ENCODE measurements at places on chromosomes 2 and 18.

DNA sequence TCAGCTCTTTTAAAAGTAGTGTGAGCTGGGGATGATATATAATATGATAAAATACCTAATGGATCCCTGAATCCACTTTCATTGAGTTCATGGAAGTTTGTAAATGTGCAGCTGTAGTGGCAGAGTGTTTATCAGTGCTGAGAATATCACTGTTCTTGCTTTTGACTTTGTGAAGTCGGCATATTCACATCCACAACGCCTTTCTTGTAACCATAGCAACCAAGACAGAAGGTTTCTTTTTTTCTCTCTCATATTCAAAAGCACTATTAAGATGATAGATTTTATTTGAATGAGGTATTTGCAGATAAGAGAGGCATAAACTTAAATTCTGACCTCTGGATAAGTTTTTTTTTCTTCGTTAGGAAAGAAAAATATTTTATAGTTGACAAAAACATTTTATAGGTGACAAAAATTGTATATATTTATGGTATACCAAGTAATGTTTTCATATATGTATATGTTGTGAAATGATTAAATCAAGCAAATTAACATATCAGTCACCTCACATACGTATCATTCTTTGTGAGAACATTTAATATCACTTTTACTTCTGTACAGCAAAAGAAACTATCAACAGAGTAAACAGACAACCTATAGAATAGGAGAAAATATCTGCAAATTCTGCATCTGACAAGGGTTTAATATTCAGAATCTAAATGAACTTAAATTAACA is 130.0 kb downstream of the PLCL1 start:
- no peak for DNase-seq

GRCh38 chr2:190575263-190575662 is 40.7 kb upstream of the NEMP2 start:
- no peak for DNase-seq

DNA sequence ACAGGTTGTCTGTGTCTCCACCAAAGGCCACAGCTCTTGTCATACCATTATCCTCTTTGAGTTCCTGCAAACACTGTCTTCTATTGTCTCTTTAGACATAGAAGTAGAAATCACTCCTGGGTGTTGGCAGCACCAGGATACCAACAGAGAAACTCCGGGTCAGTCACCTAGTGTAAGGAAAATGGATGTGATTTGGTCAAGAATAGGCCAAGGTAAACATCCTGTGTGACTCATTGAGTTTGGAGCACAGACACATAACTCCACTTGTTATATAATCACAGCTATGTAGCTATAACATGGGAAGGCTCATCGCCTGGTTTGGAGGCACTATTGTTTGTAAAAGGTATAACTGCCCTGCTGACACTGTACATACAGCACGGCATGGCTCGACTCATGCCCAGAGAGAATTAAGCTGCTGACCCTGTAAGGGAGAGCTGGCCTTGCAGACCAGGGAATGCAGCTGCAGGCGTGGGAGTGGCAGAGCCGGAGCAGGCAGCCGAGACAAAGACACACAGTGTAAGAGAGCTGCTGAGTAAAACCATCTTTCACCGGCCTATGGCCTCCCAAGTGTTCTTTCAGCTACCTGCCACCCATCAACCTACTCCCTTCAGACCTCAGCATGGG is 3.4 kb upstream of the TXNL1 start:
- DNase-seq: no peak

DNA sequence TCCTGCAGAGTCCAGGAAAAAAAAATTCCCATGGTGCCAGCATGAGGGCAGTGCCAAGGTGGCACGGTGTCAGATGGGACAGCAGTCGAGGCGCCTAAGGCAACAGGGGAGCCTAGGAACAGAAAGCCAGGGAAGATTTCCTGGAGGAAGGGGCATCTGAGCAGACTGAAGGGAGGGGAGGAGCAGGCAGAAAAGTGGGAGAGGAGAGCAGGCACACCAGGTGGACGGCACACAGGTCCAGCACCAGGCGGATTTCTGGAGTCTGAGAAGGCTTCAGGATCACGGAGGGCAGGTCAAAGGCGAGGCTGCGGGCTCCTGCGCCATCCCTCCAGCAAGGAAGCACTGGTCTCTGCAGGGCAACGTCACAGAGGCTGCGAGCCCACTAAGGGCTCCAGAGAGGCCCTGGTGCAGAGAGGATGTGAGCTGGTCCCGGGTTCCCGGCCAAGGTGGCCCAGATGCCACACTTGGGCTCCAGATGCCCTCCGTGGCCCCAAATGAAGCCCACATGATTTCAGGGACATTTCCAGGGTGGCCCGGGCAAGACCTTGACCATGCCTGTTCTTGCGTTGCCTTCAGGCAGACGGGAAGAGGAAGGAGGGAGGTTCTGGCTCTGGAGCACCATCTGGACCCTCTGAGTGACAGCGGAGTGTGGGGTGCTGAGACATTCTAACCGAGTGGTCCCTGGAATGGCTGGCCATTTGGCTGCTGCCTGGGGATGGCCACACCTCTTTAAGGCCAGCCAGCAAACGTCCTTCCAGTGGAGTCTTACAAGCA is 4.1 kb downstream of the HS6ST1 start:
- DNase-seq: no peak

DNA sequence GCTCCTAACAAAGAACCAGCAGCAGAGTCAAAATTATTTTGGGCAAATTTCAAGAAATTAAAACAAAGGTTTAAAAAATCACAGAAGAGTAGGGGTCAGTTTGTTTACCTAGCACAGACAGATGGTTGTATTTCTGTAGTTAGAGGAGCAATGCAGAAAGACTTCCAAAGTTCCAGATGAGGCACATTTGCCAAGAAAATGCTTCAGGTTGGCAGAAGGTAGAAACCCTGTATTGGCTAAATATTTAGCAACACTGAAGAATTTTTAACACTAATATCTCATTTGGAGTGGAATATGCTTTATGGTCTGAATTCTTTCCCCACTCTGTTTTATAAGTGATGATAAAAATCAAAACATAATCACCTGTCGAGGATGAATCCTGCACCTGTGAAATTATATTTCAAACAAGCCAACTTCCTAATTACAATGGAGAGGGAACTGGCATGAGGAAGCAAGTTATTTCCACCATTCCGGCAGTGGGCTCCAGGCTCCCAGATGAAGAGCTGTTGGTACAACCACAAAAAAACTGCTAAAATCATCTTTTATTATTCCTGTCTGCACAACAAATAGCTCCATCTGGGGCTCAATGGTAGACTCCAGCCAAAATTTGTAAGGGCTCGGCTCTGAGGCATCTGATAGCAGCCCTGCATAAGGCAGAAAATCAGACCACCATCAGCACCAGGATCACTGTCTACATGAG is 286.5 kb upstream of the REV1 start:
- DNase-seq: no peak

- no peak for DNase-seq
Measured at GRCh38 chr18:78664848-78665247, 314.8 kb upstream of the SALL3 start.

DNA sequence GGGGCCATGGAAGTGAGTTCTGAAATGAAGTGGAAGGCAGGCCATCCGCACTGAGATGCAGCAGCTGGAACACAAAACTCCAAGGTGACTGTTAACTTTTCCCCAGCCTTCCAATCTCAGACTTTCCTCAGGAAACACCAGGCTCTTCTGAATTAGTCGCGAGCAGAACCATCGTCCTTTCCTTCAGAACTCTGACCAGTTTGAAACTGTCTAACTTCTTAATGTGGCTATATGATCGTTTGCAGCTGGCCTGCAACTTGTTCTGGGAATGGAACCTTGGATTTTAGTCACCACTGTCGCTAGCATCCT is 620 bp upstream of the RPL37A start:
- no peak for DNase-seq

GRCh38 chr2:226031647-226032501 is 632.4 kb downstream of the NYAP2 start:
- peak; percentile 24 for DNase-seq

GRCh38 chr2:221477714-221478484 is 94.2 kb downstream of the EPHA4 start:
- DNase-seq: no peak

GRCh38 chr2:99488539-99489062 is 1.2 kb downstream of the REV1 start:
- DNase-seq: no peak

- DNase-seq: no peak
Measured at GRCh38 chr2:182048088-182048487, 62.4 kb downstream of the PPP1R1C start.

- no peak for DNase-seq
Measured at GRCh38 chr2:6986912-6987361, 69.7 kb downstream of the RNF144A start.

DNA sequence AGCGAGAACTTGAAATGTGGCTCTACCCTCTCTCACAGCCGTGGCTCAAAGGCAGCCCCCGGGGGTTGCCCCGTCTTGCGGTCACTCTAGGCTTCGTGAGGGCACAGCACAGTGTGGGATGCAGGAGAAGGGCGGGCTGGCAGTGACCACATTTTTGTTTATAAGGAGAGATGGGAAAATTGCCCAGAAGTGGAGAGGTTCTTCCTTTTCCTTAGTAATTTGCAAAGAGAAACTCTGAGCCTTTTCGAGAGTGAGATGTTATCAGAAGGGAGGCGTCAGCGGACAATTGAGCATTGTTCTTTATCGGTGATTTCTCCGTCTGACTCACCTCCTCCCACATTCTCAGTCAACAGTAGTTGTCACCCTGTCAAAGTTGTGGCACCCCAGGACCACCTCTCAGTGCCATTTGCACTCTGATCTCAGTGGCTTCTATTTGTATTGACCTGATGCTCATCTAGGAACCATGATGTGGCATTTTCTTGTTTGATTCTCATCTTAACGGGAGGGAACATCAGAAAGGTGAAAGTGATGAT is 89.6 kb downstream of the ACAA2 start:
- DNase-seq: no peak

DNA sequence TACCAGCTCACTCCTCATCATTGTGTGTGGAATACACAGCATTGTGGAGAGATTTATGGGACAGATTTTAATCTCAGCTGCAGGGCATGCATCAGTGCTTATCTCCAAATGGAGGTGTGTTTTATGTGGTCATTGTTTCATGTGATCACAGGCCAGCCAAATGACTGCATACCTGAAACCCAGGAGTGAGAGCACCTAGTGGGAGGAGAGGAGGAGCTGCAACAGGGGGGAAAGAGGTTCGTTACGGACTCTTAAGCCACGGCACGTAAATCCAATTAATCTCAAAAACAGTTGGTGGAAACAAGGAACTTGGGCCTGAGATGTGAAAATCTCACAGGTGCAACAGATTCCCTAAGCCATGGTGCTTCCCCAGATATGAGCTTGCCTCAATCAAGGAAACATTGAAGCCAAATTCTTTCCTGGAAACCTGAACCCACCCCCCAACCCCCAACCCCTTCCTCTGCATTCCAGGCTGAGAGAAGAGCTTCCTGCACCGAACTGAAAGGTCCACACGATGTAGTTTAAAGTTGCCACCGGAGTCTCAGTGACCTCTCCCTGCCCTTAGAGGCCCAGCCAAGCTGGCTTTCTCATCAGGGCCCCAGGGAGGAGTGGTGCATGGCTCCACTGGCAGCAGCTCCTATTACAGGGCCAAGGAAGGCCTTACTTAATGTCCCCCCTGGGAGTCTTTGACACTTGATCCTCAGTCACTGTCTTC is 167.4 kb downstream of the C1D start:
- DNase-seq: no peak

DNA sequence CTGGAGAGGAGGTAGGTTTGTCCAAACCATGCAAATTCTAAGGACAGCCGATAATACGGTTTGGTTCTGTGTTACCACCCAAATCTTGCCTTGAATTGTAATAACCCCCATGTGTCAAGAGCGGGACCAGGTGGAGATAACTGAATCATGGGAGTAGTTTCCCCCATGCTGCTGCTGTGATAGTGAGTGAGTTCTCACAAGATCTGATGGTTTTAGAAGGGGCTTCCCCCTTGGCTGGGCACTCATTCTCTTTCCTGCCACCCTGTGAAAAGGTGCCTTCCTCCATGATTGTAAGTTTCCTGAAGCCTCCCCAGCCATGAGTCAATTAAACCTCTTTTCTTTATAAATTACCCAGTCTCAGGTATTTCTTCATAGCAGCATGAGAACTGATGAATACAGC is 295.2 kb downstream of the NBAS start:
- DNase-seq: no peak

Data from stimulated activated CD4-positive, alpha-beta T cell treated with anti-CD3 and anti-CD28 coated beads, Interleukin-4, amount 100 ng/mL, for 1 hour (primary cell).